Islet precursor cell (in vitro differentiated cells): ENCODE measurements at places on chromosomes 6 and 20.

- no peak for DNase-seq
Measured at GRCh38 chr6:134233180-134233955, 84.5 kb downstream of the SGK1 start.

DNA sequence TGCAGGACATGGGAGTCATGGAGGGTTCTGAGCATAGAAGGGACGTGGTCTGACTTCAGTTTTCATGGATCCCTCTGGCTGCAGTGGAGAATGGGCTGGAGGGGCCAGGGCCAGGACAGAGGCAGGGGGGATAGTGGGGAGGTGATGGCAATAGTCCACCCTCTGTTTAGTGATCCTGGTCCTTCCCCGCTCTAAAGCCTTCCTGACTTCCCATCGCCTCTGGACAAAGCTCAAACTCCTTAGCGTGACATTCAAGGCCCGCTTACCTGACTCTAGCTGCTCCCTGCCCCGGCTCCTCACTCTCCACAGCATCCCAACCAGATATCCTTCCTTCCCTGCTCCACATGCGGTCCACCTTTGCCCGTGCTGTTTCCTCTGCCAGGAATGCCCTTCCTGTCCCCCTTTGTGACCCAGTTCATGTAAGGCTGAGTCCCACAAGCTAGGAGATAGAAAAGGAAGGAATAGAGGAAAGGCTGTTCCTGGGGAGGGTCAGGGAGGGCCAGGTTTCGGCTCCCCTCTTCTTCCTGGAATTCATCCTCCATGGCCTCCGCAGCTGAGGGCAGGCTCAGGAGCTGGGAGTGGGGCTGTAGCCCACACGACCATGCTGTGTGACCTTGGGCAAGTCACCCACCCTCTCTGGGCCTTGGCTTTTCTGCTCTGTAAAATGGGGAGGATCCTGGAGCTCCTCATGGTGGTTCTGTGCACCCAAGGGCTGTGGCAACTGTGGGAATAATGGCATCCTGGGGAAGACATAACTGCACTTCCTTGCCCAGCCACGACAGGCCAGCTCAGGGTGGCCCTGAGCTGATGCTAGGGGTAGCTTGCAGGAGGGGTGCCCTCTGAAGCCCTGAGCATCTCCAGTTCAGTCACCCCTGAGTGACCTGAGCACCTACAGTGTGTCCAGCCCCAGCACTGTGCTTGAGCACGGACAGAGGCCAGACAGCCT lies 116.1 kb downstream of the CEBPB start:
- no peak for DNase-seq

DNA sequence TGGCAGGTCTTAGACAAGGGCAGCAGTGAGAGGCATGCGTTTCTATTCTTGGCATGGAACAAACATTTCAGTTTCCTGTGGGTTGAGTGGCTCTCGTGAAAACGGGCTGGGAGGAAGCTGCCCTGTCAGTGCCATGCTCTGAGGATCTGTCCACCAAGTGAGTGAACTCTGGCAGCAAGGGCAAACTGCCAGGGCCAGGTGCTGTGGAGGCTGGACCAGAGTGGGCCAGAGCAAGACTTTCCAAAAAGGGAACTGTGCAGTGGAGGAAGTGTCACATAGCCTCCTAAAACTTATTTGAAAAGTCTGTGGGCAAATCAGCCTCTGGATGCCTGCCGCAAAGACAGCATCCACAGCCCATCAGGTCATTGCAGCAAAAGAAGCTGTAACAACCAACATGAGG lies 44.2 kb upstream of the TAB2 start:
- no peak for DNase-seq

GRCh38 chr6:92779746-92780145 lies 639.6 kb downstream of the EPHA7 start:
- peak; percentile 49 for DNase-seq

- no peak for DNase-seq
Measured at GRCh38 chr20:63624486-63624885, 2.4 kb downstream of the GMEB2 start.

DNA sequence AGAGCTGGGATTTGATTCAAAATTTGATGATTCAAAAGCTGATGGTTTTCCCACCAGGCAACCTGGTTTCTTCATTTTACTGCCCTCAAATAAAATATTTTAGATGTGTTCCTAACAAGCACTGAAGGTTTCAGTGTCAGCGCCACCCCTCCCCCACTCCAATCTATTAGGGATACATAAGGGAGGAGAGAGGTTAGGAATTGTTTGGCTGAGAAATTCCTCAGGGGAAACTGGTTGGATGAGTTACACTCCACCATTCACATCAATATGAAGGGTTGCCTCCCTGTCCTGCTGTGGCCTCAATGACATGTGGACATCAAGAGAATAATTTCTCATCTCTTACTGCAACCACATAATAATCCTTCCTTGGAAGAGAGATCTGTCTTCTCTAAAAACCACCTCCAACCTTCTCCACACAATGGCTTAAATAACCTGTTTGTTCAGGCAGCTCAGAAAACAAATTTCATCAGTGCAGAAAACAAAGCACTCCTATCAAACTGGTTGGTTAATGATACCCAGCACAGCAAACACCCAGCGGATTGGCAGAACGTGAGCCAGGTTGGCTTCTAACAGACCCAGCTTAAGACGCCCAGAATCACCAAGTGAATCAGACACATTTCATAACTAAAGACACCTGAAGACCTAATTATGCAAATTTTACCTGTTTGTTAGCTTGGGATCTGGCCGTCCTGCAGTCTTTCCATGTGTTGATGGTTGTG lies 136.0 kb upstream of the SGK1 start:
- peak; percentile 63 for DNase-seq

- no peak for DNase-seq
Measured at GRCh38 chr6:56933650-56934049, 21.3 kb upstream of the BEND6 start.

DNA sequence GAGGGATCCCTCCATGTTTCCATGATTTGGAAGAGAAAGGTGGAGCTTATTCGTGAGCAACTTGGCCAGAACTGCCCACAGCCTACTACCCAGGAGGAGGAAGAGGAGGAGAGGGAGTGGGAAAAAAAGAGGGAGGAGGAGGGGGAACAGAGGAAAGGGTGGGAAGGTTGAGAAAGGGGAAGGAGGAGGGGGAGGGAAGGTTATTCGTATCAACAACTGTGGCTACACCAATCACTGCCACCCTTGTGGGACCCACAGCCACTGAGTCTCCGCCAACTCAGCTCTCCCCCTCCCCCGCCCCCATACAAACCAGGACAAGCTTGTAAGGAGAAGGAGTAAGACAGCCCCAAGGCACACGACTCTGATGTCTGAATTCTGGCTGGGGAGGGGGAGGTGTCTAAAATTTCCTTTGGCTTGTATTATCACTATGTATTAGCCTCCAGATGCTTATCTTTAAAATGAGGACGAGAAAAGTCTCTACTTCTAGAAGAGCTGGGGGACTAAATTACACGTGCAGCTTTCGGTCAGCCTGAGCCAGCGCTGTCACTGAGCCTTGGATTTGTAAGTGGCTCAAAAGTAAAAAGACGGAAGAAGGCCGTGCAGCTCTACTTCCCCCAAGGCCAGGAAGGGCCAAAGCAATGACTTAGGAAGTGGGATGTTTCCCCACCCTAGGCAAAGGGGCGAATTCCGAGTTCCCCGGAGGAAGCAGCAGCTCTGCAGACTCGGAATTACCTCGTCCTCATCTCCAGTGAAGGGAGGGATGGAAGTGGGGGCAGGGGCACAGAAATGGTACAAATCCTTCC lies 1.0 kb downstream of the FKBP1A start:
- peak; percentile 91 for DNase-seq

DNA sequence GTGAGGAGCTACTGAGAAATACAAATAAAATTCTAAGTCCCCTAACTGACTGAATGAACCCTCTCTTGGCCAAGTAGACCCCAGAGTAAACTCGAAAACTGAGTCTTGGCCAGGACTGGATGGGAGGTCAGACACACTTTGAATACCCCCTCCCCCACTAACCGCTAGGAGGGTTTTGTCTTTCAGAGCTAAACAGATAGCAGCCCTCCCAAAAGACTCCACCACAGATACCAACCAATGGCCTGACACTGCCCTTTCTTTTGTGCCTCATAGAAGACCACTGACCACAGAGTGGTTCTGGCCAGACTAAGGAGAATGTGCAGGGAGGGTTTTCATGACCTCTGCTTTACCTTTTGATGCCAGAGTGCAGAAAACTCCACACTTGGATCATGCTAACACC lies 42.1 kb downstream of the SPACA1 start:
- DNase-seq, result no peak
